ENCODE measurements at places on chromosomes 2 and 18.

DNA sequence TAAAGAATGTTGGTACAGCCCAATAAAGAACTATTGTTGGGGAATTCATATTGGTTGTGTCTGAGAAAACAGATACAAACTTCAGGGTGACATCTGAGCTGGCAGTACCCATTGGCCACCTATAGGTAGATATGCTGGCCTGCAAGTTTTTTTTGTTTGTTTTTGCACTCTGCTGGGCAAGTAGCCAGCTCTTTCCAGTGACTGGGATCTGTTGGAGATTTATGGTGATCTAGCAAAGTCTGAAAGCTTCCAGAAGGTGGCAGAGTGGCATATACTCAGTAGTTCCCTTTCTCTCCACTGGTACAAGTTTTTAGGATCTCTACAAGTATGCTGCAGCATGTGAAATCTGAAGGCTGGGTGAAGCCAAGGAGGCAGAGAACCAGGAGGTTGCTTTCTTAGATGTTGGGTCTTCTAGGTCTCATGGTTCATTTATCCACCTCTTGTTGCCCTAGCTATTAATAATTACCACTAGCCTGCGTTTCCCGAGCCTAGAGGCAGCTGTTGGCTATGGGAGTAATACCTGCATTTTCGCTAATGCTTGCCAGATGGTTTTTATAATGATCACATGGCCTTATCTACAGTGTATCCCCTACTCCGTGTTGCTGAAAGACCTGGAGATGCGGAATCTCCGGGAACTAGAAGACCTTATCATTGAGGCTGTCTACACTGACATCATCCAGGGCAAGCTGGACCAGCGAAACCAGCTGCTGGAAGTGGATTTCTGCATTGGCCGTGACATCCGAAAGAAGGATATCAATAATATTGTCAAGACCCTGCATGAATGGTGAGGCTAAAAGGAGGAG is 9.5 kb downstream of the COPS7B start:
- DNase-seq, result no peak

DNA sequence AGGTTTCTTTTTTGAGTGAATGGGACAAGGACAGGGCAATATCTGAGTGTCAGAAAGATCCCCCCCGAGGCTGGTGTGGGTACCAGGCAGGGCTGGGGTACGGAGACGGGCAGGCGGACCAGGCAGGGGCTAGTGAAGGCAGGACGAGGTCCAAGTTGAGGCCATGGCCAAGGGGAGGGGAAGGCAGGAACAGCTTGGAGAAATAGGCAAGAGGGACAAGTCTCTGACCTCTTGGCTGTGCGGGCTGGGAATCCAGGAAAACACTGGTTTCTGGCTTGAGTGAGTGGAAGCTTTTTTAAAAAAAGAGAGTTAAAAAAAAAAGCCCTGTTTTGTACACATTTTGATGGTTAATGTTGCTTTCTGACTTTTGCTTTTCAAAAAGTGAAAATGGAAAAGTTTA is 30.3 kb downstream of the ASAP2 start:
- no peak for DNase-seq

DNA sequence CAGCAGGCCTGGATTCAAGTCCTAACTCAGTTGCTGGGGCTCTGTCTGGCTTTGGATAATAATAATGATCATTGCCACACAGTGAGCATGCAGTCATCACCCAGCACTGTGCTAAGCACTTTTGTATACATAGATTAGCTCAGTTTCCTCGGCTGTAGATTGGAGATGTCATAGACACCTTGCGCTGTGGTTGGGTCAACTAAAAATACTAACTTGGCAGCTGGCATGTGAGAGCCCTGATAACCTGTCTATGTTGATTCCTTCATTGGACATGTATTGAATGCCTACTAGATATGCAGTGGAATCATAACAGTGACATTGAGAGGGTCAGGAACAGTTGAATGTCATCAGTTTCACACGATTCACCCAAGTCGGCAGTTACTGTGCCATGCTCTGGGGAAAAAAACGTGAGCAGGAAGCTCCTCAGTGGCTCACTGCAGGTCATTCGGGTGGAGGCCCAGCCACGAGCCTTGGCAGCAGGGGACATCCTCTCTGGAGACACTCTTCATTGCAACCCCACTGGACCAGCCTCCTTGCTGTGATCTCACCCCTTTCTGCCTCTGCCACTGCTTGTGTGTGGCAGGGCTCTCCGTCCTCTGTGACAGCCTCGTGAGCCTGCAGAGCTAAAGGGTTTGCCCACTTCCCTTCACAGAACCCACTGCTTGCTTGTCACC is 85.3 kb downstream of the NPAS2 start:
- no peak for DNase-seq

GRCh38 chr2:235690082-235690808 is 196.4 kb downstream of the AGAP1 start:
- DNase-seq, result no peak

GRCh38 chr2:118672571-118673158 is 174.8 kb downstream of the EN1 start:
- DNase-seq, result no peak

GRCh38 chr18:12750076-12750714 is 47.4 kb downstream of the PSMG2 start:
- DNase-seq, result no peak

DNA sequence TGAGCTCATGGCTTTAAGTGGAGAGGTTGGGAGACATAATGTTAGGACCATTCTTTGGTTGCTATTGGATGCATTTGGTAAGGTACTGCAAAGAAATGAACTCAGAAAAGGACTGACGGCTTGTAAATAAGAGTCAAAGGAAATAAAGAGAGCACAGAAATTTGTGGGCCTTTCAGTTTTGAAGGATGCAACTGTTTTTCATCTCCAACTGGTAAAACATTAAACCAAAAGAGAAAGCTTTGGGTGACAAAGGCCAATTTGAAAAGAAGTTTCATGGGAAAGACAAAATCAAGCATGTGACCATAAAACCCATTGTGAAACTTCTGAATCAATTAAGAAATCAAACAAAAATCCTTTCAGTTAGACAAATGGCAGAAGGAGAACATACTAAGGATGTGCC is 77.8 kb upstream of the SPOPL start:
- DNase-seq, result no peak

DNA sequence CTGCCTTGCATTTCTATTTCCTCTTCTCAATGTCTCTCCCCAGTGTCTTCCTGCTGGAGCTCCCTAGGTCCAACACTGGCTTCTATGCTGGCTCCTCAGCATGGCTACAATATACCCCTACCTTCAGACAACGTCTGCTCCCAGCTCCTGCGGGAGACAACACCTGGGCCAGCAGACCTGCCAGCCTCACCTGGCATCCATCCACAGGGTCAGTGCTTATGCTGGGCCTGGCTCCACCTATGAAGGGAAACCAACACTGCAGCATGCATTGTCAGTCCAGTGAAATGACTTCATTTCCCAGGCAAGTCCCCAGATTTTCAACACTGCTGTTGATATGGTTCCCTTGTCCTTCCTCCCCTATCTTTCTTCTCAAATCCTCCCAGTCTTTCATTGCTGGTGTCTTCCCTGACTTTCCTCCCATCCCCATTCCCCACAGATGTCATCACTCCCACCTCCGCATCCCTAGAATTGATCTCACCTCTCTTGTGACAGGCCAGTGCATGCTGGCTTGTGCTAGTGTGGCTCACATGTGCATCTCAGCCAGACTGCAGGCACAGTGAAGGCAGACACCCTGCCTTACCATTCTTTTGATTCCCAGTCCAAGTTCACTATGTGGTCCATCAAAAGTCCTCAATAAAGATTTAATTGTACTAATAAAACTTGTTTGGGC is 98.0 kb downstream of the MYO5B start:
- DNase-seq, result no peak

- DNase-seq, result no peak
Measured at GRCh38 chr2:46564811-46565241, 85.5 kb downstream of the TMEM247 start.

- no peak for DNase-seq
Measured at GRCh38 chr2:187580462-187581124, 26.4 kb upstream of the TFPI start.

GRCh38 chr2:48605482-48606175 is 12.0 kb upstream of the GTF2A1L start:
- DNase-seq, result no peak

DNA sequence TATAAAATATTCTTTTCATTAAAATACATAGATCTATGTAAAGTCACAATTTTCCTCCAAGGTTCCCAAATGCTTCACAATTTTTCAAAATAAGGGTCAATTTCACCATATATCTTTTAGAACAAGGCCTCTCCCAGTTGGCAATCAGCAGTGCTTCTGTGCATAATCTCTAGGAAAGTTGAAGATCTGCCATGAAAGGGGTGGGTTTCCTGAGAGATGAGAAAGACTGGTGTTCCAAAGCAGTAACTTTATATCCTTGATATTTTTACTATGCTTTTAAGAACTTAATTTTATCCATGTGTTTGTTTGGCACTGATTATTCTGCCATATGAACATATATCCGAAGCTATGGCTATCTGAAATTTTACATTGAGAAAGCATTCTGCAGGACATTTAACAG is 199.4 kb upstream of the CYP26B1 start:
- no peak for DNase-seq

DNA sequence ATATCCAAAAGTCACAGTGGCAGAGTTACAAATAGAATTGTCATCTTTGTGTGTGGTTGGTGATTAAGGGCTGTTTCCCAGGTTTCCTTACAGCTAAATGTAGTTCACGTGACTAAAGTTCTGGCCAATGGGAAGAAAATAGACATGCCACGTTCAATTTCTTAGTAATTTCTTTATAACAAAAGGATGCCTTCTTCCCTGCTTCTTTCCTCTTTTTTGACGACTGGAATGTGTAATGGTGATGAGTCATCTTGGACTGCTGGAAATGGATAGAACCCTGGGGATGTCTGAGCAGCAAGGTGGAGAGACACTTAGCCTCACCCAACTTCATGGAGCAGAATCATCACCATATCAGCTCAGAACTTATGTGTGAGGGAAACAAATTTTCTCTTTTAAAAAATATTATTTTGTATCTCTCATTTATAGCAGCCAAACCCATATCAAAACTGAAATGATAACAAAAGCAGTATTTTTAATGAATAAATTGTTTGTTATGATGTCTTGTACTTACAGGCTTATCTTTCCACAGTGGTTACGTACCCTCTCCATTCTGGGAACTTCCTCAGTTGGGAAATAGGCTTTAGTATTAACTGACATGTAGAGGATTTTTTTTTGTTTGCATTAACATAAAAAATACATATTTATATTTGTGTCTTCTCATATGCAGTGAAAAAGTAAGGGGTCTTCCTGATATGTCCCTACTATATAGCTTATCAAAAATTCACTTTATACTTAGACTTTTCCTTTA is 91.1 kb upstream of the CDH2 start:
- DNase-seq, result no peak

- no peak for DNase-seq
Measured at GRCh38 chr2:12498286-12498685, 218.4 kb upstream of the TRIB2 start.

- DNase-seq, result peak; percentile 7
Measured at GRCh38 chr2:216474925-216475670, 23.5 kb upstream of the RPL37A start.

- no peak for DNase-seq
Measured at GRCh38 chr18:49186242-49186641, 235.5 kb upstream of the SMAD7 start.

- DNase-seq, result no peak
Measured at GRCh38 chr18:10454681-10455557, 484 bp downstream of the APCDD1 start.

- no peak for DNase-seq
Measured at GRCh38 chr18:66722671-66723070, 118.8 kb upstream of the CDH19 start.

DNA sequence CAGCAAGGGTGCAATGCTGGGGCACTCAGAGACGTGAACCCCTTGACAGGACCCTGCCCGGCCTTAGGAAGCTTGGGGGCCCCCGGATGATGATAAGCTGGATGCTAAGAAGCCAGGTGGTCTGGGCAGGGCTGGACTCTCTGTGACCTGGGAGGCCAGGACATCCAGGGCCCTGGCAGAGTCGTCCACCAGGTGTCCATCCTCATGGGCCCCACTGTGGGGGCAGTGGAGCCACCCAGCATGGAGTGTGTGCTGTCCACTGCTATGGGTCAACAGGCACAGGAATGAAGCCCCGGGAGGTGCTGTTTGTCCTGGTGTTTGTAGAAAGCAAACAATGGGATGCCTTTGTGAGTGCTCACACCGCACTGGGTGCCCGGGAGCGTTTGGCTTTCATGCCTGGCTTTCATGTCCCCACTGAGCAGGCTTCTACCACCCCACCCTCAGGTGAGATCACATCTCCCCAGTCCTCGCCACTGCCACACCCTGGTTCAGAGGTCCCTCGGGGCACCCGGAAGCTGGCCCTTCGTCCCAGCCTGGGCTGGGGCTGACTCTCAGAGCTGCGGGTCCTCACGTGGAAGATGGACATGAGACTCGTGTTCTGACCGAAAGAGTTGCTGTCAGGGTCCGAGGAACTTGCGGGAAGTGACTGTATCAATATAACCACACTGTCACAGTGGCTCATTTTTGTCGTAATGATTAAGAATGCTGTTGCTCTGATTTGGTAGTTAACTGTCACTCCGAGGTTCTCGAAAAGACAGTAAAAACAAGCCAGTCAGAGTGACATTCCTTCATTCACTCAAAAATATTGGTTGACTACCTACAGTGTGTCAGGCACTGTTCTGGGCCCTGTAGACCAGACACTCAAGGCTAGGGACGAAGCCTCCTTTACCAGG is 53.3 kb downstream of the INHBB start:
- no peak for DNase-seq

DNA sequence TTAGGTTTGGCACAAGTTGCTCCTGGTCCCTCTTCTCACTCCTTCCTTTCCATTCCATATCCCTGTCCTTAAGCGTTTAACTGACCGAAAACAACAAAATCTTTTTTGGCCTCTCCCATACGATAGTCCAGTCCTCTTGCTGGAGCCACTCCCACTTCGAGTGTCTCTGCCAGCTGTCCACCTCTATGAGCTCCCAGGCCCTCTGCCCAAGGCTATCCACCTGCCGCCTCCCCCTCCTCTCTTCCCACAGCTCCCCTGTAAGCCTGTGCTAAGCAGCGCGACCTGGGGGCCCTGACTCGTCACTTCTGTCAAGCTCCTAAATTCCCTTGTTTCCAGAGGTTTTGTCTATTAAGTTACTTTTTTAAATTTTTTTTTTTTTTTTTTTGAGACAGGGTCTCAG is 47.0 kb upstream of the FOSL2 start:
- no peak for DNase-seq

GRCh38 chr2:9737053-9737875 is 106.0 kb upstream of the TAF1B start:
- no peak for DNase-seq

GRCh38 chr2:235445116-235445515 is 48.7 kb upstream of the AGAP1 start:
- no peak for DNase-seq

GRCh38 chr18:75830828-75831227 is 403.3 kb upstream of the SMIM21 start:
- no peak for DNase-seq

GRCh38 chr2:9331704-9332103 is 91.6 kb downstream of the ITGB1BP1 start:
- no peak for DNase-seq

- DNase-seq, result no peak
Measured at GRCh38 chr2:165633431-165633830, 160.6 kb downstream of the GALNT3 start.

- DNase-seq, result no peak
Measured at GRCh38 chr18:8358033-8358765, 251.0 kb upstream of the RAB12 start.
